A673 (cell line): ENCODE measurements at places on chromosomes 1 and 21. TPM values are rescaled to one million over a fixed set of nuclear protein-coding genes. Genes with fewer than 3 reads are reported as not detected.

ARHGAP30 gene
- not detected in 2 replicates for total RNA-seq

TRIM46 gene
- 5.1 and 6.2 TPM in 2 replicates for total RNA-seq

PDPN gene
- 25.7 and 30.2 TPM in 2 replicates for total RNA-seq

MSH4 gene
- 0.59 and 1.0 TPM in 2 replicates for total RNA-seq

TXNDC12 gene
- 56.0 and 70.1 TPM in 2 replicates for total RNA-seq

ANKRD45 gene
- total RNA-seq, result 0.73 and 0.98 TPM in 2 replicates
